Lung (tissue), 17 donors: ENCODE measurements at places on chromosomes 5 and 9. TPM values are rescaled to one million over a fixed set of nuclear protein-coding genes. Genes with fewer than 3 reads are reported as not detected.
A peak's percentile ranks its signal among the peaks of the same experiment; 100 is the strongest.

DNA sequence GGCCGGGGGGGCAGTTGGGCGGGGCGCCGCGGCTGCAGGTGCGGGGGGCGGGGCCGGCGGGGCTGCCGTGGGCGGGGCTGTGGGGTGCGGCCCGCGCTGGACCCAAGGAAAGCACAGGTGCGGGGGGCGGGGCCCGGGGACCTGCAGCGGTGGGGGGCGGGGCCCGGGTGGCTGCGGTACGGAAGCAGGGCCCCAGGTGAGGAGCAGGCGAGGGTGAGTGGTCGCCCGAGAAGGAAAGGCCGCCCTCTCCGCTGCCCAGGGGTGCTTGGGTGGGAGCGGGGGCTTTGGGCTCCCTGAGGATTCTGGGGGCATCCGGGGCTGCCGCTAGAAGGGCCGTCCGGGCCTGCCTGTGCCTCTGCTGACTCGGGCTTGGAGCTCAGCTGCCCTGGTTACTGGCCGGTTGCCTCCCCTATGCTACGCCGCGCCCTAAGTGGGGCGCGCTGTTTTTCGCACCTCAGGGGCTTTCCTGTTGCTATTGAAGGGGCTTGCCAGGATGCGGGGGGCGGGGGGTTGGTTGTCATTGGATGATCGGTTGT is 767 bp downstream of the RALGPS1 start:
- DNase-seq, result peak; percentile 28

GRCh38 chr9:20997503-20998076 is 33.9 kb downstream of the HACD4 start:
- no peak for DNase-seq

Gene TSSK1B
- total RNA-seq, result 0.28 TPM

DNA sequence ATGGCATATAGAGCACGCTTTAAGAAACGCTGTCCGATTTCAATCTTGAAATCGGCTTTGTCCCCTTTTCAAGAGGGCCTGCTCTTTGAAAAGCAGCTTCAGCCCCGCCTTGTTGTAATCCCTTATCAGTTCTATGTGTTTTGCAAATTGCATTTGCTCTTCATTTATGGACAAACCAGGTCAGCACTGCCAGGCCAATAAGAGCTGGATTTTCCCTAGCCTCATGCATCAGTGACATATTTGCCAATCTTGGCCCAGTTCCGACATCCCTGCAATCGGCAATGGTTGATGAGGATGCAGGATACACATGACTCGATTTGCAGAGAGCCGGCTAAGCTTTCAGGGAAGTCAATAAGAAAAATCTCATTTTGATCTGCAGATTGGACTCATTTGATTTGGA is 529.1 kb upstream of the CLINT1 start:
- DNase-seq, result peak; percentile 18

Gene IGFBPL1
- 2.4 TPM for total RNA-seq

Gene GPR150
- total RNA-seq, result 0.28 TPM

DNA sequence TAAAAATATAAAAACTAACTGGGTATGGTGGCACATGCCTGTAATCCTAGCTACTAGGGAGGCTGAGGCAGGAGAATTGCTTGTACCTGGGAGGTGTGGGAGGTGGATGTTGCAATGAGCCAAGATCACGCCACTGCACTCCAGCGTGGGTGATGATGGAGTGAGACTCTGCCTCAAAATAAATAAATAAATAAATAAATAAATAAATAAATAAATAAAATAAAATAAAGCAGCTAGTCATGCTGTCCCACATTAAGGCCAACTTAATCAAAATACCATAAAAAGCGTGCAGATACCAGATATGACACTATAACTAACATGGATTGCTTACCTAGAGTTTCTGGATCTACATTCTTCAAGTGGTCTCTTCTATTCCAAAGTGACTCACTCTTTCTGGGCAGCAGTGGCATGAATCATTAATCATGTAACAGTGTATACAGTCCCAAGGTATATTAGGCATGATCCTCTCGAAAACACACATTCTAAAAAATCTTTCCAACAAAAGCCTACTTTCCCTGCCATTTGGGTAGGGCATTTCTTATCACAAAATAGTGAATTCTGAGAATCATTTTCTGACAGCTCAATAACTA is 187.1 kb downstream of the ELAVL2 start:
- DNase-seq, result no peak

Gene SH3PXD2B
- total RNA-seq, result 13.0 TPM

- DNase-seq, result no peak
Measured at GRCh38 chr5:143771602-143772001, 40.4 kb upstream of the HMHB1 start.

- DNase-seq, result peak; percentile 65
Measured at GRCh38 chr5:138077064-138077696, 6.7 kb upstream of the WNT8A start.

Gene SLC36A2
- not detected for total RNA-seq

GRCh38 chr9:79674052-79674777 is 102.5 kb downstream of the TLE4 start:
- no peak for DNase-seq
